ENCODE measurements at places on chromosomes 11 and 22.

DNA sequence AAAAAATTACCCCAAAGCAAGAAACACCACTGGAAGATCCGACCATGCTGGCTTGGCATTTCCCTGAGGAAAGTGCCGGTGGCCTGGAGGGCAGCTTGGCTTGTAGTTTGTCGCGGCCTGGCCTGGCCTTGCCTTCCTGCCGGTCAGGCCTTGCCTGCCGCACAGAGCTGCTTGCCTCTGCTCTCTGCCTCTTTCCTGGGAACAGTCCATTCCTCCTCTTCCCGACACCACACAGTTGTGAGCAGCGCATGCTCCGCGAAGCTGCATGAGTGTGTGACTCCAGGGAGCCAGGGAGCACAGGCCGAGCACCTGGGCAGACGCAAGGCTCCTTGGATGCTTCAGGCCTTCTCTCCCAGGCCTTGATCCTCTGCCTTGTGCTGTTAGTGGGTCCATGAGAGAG lies 19.8 kb downstream of the CTTN start:
- DNase-seq, result no peak

- DNase-seq, result no peak
These were observed 11.6 kb downstream of the CD59 start for GRCh38 chr11:33724644-33725035.

GRCh38 chr11:1057806-1058205 lies 16.9 kb upstream of the MUC2 start:
- DNase-seq, result no peak

DNA sequence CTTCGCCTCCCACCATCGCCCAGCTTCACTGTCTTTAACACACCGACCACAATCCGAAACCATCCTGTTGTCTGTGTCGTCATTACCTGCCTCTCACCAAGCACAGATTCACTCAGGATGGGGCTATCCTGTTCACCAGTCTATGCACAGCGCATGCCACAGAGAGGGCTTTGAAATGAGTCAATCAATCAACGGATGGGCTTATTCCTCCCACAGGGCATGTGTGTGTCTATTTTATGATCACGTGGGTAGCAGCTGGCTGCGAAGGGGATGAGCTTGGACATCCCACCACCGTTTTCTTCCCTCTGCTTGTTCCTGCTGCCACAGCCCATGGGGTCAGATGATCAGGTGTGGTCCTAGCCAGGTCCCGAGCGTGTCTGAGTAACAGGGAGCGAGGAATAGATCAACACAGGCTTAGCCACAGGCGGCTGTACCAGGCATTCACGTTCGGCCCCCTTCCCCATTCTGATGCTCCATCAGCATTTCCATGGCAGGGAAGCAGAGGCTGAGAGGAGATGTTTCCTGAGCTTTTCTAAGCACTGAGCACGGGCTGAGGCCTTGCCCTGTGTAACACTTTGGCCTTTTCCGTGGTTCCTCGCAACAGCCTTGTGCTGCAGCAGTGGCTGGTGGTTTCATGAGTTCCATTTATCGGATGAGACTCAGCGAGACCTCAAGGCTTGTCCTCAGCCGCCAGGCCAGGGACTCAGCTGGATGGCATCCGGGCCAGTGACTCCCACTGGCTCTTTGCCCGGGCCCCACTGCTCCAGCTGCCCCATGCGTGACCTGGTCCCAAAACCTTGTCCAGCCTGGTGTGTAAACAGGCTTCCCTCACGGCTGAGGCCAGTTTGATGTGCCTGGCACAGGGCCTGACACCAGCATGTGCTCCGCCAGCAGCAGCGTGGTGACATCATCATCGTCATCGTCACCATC lies 48.1 kb upstream of the FGF3 start:
- DNase-seq, result no peak

DNA sequence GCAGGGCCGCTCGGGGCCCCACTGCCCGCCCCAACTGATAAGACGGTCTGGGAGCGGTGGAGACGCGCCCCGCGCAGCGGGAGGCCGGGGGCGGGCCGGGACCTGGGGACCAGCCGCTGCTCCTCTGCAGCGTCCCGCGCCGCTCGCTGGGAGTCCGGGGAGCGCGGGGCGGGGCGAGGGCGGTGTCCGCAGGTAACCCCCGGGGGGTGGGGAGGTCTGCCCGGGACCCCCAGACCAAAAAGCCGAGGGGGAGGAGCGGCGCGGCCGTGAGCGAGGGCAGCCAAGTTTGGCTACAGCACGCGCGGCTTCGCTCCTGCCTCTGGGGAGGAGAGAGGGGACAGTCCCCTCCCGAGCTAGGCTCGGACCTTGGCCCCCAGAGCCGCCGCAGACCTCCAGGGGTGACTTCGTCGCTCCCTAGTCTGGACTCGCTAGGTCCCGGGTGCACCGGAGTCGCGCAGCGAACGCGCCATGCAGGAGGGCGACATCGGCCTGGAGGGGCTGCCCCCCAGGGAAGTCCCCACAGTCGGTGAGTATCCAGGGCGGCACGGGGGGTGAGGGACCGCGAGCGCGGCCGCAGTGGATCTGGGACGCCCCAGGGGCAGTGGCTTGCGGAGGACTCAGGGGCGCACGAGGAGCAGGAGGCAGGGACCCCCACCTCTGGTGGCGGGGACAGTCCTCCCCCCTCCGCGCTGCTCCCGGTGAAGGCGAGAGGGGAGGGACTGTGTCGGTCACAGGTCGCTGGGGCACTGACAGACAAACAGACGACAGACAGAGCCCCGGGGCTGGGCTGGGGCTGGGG lies 92.3 kb upstream of the ANO1 start:
- no peak for DNase-seq

All from stimulated activated CD8-positive, alpha-beta memory T cell treated with anti-CD3 and anti-CD28 coated beads, Interleukin-7, amount 100 ng/mL, for 1 hour (primary cell).